WERI-Rb-1 (cell line): ENCODE measurements at places on chromosomes 13 and 19.

- no peak for DNase-seq
Observed at GRCh38 chr19:53621885-53622740, 9.7 kb upstream of the DPRX start.

DNA sequence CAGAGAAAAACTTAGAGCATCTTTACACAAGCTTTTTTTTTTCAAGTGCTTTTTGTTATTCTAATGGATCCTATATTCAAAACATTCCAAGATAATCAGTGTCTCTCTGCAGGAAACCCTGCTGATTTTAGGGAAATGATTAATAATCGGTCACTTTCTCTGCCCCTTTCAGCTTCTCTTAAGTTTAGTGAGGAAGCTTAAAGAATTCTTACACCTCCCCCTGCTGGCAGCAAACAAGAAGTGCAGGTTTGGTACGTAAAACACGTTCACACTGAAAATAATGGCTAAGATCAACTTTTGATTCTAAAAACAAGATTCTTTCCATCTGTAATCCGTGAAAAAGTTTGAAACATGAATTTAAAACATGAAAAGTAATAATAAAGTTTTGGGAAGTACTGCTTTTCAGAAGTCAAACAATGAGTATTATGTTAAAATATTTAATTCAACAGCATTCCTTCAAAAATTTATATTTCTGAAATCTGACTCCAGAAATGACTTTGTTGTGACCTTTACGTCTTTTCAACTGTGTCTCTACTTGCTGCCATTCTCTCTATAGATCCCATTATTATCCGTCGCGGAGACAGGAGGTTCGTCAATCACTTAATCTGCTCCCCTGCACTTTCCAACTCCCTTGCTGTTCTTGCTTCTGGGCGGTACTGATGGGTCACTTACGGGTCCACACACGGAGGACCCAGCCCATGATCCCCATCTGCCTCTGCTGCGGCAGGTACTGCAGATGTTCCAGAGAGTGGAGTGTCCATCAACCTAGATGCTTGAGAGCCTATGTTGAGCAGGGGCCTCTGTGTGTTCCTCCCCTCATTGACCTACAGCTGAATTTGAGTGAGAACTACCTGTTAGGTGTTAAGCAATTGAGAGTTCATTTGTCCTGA lies 203.1 kb upstream of the EDNRB start:
- peak; percentile 23 for DNase-seq

- DNase-seq: no peak
Observed at GRCh38 chr13:99506634-99507033, 5.4 kb downstream of the TM9SF2 start.

GRCh38 chr13:59809564-59809963 lies 354.2 kb downstream of the DIAPH3 start:
- DNase-seq: no peak

- DNase-seq: no peak
Observed at GRCh38 chr13:95471960-95472359, 80.6 kb upstream of the CLDN10 start.
